Progenitor cell of endocrine pancreas (in vitro differentiated cells): ENCODE measurements at places on chromosomes 6 and 20.

GRCh38 chr20:58327211-58327610, 17.7 kb downstream of the RAB22A start:
- peaks cover 13% of the 10 kb centered on the region for H3K4me1 ChIP-seq
- no peaks in the 10 kb centered on the region for H3K27me3 ChIP-seq
- peaks cover 2% of the 10 kb centered on the region for H3K36me3 ChIP-seq
- H3K4me3 ChIP-seq: no peak overlapping the region
- peak overlapping the region; percentile 55 for H3K27ac ChIP-seq

DNA sequence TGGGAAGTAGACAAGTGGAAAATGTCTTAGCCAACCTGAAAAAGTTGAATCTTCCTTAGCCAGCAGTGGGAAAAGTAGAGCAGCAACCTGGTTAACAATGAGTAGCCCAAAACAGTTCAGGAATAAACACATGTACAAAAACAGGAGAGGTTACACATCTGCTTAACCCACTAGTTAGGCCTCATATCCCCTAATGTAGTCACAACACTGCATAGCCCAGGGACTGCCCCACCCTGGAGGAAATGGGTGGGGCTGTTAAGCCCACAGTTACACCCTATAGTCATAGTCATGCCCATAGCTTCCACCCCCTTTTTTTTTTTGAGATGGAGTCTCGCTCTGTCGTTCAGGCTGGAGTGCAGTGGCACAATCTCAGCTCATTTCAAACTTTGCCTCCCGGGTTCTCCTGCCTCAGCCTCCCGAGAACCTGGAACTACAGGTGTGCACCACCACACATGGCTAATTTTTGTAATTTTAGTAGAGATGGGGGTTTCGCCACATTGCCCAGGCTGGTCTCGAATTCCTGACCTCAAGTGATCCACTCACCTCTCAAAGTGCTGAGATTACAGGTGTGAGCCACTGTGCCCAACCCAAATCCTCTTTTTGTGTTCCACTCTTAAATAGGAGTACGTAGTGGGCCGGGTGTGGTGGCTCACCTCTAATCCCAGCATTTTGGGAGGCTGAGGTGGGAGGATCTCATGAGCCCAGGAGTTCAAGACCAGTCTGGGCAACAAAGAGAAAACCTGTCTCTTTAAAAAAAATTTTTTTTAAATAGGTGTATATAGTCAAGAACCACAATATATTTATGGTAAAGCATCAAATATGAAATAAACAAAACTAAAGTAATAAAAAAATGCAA, 24.5 kb downstream of the ILRUN start:
- peaks cover 2% of the 10 kb centered on the region for H3K36me3 ChIP-seq
- H3K4me3 ChIP-seq: no peak overlapping the region
- H3K27ac ChIP-seq: no peak overlapping the region
- H3K27me3 ChIP-seq: no peaks in the 10 kb centered on the region

GRCh38 chr6:84771125-84771755, 6.8 kb upstream of the TBX18 start:
- H3K4me1 ChIP-seq: peaks cover 5% of the 10 kb centered on the region
- H3K36me3 ChIP-seq: no peaks in the 10 kb centered on the region
- H3K27me3 ChIP-seq: peaks cover 91% of the 10 kb centered on the region
- H3K4me3 ChIP-seq: no peak overlapping the region
- DNase-seq: no peak

DNA sequence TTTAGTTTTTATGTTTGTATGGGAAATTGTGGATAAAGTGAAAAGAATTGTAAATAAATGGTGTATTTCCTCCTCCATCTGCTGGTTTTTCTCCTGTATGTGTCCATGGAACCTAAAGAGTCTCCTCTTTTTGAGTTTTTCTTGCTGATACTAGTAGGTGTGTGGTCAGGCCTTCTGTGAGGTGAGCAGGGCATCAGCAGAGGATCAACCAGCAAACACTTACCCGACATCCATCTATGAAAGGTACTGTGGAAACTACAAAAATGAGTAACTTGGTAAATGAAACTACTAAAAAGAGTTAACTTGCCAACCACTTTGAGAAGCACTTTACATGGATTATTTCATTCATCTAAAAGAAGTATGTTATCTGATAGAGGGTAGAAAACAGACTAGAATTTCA, 20.9 kb upstream of the RNF8 start:
- peaks cover 6% of the 10 kb centered on the region for H3K36me3 ChIP-seq
- no peaks in the 10 kb centered on the region for H3K27me3 ChIP-seq
- DNase-seq: no peak
- H3K4me1 ChIP-seq: no peaks in the 10 kb centered on the region

DNA sequence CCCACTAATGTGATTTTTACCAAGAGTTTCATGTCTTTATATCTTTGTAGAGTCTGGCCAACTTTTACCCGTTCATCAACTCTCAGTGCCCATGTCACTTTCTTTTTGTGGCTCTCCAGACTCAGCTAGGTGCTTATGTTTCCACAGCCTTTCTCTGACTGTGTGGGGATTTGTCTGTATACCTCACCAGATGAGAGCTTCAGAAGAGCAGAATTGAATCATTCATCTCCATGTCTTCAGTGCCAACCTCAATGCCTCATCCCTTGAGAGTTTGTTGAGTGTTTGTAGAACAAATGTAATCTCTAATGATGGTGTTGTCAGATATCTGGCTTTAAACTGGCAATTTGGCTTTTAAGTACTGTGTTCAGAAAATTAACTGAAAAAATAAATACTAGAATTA, 16.8 kb upstream of the CCN2 start:
- no peaks in the 10 kb centered on the region for H3K36me3 ChIP-seq
- no peak overlapping the region for H3K4me3 ChIP-seq
- H3K4me1 ChIP-seq: peaks cover 4% of the 10 kb centered on the region
- DNase-seq: no peak

- no peak overlapping the region for H3K4me3 ChIP-seq
- H3K27me3 ChIP-seq: no peaks in the 10 kb centered on the region
- peaks cover 31% of the 10 kb centered on the region for H3K36me3 ChIP-seq
- H3K4me1 ChIP-seq: no peaks in the 10 kb centered on the region
- H3K27ac ChIP-seq: peak overlapping the region; percentile 84
- DNase-seq: no peak
These were observed 30.7 kb downstream of the STK38 start for GRCh38 chr6:36516559-36516958.
